NCI-H2081 (cell line): ENCODE measurements at places on chromosomes 16 and 17.

DNA sequence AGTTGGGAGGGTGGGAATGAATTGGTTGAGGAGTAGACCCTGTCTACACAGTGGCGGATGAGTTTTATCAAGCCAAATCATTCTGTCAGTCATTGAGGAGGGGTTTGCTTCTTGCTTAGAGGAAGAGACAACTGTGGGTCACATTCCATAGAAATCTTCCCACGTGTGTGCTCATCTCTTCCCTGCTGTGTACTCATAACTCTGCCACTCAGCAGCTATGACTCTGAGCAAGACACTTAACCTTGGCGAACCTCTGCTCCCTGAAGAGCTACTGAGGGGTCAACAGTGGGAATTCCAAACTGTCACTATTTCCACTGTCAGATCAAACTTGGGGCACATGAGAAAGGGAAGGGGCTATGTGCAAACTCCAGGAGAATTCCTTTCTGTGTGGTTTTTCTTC is 72.6 kb upstream of the COX10 start:
- no peak for DNase-seq

DNA sequence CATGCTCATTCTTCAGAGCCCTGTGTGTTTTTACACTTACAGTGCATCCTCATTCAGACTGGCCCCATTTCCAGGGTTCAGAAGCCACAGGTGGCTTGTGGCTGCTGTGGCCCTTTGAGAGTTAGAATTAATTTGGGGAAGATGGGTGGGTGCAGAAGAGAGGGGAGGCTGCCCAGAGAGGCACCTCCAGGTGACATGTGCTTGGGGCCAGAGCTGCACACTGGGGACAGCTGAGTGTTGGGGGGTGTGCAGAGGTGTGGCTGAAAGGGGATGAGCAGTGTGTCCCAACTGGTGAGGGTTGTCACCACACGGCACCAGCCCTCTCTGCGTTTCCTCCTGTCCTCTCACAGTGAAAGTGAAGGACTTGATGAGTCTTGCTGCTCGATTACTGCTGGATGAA is 6.9 kb upstream of the EIF1 start:
- no peak for DNase-seq

- no peak for DNase-seq
These were observed 13.5 kb downstream of the RGS11 start for GRCh38 chr16:262121-262745.

DNA sequence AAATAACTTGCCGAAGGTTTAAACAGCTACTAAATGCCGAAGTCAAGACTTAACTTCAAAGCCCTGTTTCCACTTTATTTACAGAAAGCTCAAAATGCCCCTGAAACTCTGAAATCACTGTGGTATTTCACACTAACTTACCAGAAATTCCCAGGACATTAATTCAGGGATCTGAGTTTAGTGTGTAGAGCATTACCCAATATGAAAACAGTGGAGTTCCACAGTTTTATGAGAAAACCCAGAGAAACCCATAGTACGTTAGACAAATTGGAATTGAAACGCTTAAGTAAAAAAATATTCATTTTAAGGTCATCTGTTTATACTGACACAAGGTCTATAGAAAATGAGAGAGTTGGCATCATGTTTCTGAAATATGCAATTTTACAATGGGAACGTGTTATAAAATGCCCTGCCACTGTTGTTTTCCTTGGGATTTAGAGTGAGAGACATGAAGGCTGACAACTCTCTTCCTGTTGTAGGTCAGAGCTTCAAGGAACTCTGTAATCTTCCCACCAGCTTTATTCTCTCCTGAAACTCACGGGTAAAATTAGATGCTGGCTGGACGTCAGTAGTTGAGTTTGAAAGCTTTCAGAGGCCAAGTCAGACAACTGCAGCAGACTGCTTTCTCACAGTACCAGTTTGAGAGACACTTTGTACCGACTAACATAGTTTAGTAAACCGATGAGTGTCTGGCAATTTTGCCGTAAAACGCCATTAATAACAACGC is 139.4 kb upstream of the TBX2 start:
- DNase-seq = no peak

DNA sequence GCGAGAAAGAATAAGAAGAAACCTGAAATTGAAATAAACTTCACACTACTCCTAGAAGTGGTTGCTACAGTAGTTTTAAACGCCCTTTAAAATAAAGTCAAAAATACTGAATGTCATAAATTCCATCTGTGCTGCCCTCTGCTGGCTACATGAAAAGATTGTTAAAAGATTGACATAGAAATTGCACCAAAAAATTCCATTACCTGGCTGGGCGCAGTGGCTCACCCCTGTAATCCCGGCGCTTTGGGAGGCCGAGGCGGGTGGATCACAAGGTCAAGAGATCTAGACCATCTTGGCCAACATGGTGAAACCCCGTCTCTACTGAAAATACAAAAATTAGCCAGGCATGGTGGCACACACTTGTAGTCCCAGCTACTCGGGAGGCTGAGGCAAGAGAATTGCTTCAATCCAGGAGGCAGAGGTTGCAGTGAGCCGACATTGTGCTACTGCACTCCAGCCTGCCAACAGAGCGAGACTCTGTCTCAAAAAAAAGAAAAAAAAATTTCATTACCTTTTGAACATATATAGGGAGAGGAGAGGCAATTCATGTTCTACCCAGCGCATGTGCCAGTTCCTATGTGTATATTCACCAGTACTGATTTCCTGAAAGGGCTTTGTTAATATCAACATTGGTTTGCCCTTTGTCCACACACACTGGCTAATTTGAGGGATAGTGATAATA is 36.5 kb downstream of the CYTH1 start:
- peak; percentile 22 for DNase-seq

DNA sequence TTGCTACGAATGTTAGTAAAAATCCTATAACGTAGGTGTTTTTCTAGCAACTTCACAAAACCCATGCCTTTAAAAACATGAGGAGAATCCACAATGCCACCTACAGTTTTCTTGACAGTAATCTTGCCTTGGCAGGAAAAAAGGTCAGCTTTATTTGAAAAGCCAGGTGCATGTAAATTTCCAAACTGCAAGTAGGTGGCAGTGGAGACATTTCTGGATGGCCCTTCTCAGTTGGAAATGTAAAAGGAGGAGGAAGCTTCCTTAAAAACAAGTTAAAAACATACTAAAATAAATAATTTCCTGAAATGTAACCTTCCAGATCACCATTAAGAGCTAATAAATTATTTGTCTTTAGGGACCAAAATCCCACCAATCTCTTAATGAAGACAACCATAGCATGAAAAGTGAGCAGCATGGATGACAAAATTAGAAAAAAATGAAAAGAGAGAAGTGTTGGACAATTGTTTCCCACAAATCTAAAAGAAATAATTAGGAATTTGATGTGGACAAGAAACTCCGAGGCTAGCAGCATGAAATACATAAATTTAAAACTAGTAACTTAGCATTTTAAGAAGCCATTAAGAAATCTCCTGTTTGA is 152.2 kb downstream of the SNX11 start:
- peak; percentile 69 for DNase-seq

GRCh38 chr16:6081320-6081976 is 983.9 kb upstream of the EEF2KMT start:
- no peak for DNase-seq

GRCh38 chr16:86634292-86634691 is 55.9 kb downstream of the FOXL1 start:
- no peak for DNase-seq

- no peak for DNase-seq
These were observed 27.6 kb upstream of the PITPNA start for GRCh38 chr17:1590029-1590746.

- peak; percentile 72 for DNase-seq
These were observed 3.4 kb upstream of the NSRP1 start for GRCh38 chr17:30113213-30113612.

DNA sequence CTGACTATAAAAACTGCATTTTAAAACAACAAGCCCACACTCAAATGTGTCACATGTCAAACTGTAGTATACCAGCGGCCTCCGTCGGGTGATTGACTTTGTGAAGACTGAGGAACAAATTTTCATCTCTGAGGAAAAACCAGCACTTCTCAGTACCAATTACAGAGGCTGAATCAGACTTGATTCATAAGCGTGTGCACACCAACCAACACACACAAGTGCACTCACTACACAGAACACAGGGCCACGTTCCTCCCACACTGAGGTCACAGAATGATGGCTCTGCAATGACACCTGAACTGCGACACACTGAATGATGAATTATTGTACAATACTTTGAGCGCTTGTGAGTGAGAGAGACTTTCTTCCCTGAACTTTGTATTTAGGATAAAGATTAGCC is 29.6 kb downstream of the XPO6 start:
- no peak for DNase-seq

GRCh38 chr17:82802075-82802780 is 37.6 kb downstream of the ZNF750 start:
- DNase-seq = no peak

DNA sequence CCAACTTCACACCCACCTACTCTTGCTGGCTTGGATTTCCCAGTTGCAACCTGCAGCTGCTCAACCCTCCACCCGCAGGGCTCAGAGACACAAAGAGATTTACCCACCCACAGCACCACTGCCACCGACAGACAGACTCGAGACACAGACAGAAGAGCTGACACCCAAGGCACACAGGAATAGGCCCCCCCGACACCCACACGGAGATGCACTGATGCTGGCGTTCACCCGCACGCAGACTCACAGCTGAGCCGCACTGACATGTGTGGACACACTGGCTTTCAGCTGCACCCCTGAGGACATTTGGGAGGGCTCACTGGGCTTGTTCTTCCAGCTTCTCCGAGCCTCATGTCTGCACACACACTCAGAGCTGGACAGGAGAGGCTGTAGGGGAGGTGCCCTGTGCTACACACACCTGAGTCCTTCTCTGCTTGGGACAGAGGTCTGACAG is 8.2 kb downstream of the STX1B start:
- DNase-seq = no peak

- DNase-seq = no peak
These were observed 14.7 kb downstream of the TMEM11 start for GRCh38 chr17:21199311-21199710.

- no peak for DNase-seq
These were observed 24.5 kb downstream of the WDR45B start for GRCh38 chr17:82623707-82624106.

- DNase-seq = no peak
These were observed 9.7 kb upstream of the ALOX15B start for GRCh38 chr17:8029121-8029520.

DNA sequence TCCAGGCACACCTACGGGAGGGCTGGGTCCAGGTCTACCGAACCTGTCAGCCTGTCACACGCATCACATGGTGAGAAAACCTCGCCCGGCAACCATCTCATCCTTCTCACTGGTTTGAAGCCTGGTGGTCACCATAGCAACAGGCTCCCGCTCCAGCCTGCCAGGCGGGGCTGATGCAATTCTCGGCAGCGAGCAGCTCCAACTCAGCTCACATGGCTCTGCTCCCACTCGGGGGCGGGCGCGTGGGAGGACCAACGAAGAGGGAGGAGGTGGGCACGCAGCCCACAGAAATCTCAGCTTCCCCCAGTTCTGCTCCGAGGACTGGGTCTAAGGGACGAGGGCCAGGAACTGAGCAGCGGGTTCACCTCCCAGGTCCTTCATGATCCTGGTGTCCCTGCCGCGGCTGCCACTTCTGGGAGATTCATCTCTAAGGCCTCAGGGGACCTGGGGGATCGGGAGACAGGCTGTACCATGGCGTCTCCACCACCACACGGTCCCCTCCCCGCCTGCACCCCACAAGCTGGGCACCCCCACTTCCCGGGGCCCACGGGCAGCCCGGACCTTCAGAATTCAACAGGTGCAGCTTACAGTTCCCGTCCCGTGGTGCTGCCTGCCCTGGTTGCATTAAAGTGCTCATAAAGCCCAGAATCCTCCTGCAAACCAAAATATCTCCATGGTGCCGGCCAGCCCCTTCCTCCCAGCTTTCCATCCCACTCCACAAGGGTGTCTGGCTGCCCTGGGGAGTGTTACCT is 25.8 kb downstream of the ABR start:
- DNase-seq = peak; percentile 24

GRCh38 chr17:7476494-7476893 is 2.9 kb downstream of the ZBTB4 start:
- DNase-seq = no peak

DNA sequence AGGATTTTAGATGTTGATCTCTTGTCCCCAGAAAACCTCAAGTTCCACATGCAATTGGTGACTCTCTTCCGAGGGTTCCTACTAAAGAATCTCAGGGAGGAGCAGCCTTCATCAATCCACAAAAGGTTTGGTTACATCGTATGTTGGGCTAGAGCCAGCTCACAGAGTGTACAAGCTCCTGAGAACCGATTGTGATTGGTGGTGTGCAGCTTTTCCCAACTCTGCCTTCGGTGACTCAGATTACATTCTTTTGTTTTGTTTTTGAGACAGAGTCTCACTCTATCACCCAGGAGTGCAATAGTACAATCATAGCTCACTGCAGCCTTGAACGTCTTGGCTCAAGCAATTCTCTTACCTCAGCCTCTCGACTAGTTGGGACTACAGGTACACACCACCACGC is 172.4 kb downstream of the PMP22 start:
- no peak for DNase-seq

DNA sequence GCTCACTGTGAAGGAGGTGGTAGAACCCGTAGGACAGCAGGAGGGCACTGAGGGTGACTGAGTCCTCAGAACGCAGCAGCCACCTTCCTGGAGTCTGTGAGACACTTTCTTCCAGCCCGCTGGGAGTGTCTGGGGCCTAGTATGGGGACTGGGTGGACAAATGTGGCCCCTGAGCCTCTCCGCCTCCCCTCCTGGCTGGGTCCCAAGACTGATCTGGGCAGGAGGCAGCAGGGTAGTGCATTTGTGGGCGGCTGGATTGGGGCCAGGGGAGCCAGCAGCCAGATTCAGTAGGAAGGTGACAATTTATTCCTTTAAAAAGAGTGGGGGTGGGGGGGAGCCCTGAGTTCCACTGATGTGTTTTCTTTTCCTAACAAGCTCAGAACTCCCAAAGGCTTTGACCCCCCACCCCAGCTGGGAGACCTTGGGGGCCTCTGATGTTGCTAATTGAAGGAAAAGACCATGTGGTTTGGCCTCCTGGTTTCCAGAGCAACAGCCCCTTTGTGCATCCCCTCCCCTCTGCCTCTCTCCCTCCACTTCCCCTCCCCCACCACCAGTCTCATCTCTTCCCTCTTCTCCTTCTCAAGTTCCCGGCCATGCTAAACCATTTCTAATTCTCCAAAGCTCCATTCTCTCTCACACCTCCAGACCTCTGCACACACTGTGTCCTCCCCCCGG is 4.4 kb downstream of the CLEC19A start:
- DNase-seq = peak; percentile 13
